Fibroblast of the conjunctiva (primary cell): ENCODE measurements at places on chromosomes 5 and 9.

DNA sequence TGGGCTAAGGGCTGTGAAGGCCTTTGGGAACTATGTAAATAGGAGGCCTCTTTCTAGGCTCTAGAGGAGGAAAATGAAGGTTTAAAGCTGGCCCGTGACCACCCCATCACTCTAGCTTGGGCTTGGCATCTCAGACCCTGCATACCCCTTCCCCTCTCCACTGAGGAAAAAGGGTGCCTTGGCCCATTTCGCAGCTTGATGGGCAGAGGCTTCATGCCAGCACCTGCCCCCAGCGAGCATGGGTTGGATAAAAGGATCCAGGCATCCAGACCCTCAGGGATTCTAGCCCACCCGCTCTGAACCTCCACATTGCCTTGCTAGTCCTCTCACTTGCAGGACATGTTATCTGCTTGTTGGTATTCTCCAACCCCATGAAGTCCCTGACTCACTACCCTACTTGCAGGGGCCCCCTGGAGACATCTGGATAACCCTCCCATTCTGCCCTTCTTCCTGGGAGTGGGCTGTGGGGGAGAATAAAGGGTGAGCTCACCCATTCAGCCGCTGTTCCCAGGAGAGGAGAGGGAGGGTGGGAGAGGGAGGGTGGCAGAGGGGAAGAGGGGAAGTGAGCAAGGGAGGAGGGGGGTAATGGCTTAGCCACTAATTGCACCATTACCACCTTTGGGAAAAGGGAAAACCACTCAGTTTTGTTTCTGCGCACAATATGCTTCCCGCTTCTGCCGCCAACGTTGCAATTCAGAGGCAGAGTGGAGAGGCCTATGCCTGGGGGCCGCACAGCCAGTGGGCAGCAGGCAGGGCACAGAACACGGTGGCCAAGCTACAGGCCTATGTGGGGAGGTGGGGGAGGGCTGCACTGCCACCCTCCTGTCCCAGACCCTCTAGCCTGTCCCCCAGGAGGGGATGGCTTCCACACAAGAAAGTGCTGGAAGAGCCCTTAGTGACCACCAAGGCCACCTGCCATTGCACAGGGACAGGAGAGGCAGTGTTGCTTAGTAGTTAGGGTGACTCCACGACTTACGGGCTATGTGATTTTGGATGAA lies 2.1 kb upstream of the CAMK2A start:
- no peak for DNase-seq

DNA sequence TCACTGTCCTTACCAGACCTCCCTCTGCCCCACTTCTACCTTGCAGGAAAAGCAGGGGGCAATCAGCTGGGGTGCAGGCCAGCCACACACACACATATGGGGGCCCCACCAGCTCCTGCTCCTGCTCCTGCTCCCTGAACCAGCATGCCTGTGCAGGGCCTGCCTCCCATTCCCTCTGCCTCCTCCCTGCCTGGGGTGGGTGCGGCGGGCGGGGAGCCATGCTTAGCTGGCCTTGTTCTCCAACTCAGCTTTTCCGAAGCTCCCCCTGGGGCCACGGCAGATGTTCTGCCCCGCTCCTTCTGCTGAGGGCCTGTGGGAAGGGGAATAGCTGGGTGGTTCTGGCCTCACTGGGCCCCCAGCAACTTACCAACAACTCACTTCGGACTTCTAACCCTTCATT lies 89.8 kb downstream of the ZNF354C start:
- DNase-seq = no peak

DNA sequence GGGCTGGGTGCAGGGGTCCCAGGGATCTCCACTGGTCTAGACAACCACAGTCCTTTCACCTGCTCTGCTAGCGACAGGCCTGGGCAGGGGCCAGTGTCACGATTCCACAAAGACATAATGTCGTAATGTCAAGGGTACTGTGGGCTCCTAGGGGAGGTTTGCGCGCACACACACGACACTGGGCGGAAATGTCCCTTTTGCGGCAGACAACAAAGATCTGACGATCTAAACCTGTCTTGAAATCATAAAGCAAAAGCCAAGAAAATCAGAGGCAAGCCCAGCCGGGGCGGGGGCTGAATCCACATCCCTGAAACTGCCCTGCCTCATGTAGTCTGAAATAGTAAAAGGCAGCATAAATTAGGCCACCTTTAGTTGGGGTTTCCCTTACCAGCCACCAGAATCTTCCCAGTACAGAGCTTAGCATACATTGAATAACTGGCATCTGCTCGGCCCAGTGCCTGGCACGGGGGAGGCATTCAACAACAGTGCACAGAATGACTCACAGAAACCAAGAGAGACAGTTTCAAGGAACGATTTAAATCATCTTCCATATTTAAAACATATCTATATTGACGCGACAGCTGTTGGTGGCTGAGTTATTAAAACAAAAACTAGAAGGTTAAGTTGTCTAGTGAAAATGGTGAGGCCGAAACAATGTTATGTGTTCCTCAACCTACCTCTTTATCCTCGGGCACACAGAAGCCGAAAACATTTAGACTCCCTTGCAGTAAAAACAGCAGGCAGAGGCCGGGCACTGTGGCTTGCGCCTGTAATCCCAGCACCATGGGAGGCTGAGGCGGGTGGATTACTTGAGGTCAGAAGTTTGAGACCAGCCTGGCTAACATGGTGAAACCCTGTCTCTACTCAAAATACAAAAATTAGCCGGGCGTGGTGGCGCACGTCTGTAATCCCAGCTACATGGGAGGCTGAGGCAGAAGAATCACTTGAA lies 151.0 kb downstream of the MYO10 start:
- DNase-seq = no peak

- no peak for DNase-seq
Measured at GRCh38 chr9:37038302-37038942, 4.4 kb upstream of the PAX5 start.

DNA sequence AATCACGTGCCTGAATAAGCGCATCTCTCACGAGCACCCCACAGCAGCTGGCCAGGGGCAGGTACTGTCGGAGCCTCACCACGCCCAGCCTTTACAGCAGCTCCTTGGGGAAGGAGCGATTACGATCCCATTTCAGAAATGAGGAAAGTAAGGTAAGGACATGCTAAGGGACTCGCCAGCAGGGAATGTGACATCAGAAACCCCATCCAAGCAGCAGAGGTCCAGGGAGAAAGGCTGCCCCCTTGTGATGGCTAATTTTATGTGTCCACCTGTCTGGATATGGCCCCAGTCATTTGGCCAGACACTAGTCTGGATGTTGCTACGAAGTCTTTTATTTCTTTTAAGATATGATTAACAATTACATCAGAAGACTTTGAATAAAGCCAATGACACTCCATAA lies 77.3 kb downstream of the UBE2QL1 start:
- no peak for DNase-seq

- DNase-seq = no peak
Measured at GRCh38 chr9:134317400-134317789, 8.9 kb upstream of the RXRA start.

DNA sequence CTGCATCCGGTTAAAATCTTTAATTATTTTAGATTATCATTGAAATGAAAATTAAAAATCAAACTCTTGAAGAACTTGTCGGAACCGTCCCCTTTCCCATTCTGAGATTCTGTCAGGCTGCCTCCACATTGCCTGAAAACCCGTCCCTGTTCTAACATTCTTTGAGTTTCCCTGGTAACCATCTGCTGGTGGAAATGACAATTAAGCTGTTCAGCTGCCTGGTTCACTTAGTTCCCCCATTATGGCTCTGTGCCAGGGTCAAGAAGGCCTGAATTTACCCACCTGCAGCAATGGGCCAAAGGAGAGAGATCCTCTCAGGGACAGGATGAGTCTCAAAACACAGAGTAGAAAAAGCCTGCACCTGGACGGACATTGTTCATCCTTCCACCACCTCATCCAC lies 11.8 kb upstream of the TCOF1 start:
- no peak for DNase-seq

DNA sequence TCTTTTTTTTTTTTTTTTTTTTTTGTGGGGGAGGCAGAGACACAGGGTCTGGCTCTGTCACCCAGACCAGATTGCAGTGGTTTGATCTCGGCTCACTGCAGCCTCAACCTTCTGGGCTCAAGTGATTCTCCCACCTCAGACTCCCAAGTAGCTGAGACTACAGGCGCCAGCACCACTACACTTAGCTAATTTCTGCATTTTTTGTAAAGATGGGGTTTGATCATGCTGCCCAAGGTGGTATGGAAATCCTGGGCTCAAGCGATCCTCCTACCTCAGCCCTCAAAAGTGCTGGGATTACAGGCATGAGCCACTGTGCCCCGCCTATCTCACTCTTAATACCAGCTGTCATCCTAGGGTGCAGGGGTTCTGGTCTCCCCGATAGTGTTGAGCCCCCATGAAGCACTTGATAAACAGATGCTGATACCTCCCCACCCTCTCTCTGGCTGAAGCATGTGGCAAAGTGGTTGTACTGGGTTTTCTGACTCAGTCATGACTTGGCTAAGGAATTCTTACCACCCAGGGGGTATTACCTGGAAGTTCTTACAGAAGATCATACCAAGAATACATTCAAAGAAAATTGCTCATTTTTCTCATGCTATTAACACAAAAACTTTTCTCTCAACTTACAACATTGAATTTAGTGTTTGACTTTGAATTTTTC lies 110.2 kb upstream of the DAPK1 start:
- DNase-seq = no peak

GRCh38 chr9:35370241-35370640 lies 119.7 kb upstream of the RUSC2 start:
- DNase-seq = no peak

DNA sequence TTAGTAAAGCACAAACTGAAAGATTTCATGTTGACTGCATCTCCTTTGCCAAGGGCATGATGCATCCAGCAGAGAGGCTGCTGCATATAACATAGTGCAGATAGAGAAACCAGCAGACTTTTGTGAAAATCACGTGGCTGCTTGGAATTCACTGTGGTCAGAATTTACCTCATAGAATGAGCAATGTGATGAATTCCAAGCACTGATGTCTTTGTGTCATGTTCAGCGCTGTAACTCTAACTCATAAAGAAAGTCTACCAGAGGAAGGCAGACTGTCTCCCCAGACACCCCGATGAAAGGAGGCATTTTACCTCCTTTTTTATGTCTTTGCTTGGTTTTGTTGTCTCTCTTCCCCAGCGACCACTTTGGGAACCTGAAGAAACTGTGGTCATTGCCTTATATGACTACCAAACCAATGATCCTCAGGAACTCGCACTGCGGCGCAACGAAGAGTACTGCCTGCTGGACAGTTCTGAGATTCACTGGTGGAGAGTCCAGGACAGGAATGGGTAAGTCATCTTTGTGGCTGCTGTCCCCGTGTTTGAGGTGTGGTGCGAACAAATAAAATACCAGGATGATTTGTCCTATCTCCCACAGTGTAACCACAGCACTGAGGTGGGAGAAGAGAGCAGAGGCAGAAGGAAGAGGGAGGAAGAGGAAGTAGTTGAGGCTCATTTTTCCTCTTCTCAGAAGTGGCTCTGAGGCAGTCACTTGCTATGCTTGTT lies 42.0 kb downstream of the ITK start:
- DNase-seq = no peak

GRCh38 chr9:16342246-16343020 lies 528.0 kb downstream of the BNC2 start:
- DNase-seq = peak; percentile 30

- no peak for DNase-seq
Measured at GRCh38 chr5:74285675-74286280, 354.8 kb downstream of the ENC1 start.

DNA sequence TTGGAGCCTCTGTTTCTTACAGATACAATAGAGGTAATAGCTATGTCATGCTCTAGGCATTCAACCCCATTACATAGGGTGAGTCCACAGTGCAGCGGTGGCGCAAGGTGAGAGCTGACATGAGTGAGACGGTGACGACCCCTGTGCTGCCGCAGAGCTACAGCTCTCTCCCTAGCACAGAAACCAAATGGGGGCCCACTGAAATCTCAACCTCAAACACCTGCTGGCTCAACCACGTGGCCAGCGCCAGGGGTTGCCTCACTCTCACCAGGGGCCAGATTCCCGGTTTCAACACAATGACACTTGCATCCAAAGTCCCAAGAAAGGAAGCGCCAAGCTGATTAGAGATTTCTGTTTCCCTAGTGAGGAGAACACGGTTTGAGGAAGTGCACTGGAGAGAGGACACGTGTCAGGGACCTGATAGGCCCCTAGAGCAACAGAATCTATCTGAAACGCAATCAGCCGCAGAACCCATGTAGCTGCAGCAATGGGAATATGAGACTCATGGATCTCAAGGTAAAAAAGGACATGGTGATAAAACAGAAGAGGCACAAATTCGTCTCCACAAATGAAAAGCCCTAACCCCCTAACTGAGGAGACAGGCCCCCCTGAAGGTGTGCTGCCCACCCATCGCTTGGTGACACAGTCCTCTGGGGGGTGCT lies 114.3 kb downstream of the CRB2 start:
- DNase-seq = no peak

GRCh38 chr5:102664616-102665335 lies 90.3 kb upstream of the PAM start:
- no peak for DNase-seq

GRCh38 chr9:16461137-16461840 lies 409.2 kb downstream of the BNC2 start:
- DNase-seq = no peak

DNA sequence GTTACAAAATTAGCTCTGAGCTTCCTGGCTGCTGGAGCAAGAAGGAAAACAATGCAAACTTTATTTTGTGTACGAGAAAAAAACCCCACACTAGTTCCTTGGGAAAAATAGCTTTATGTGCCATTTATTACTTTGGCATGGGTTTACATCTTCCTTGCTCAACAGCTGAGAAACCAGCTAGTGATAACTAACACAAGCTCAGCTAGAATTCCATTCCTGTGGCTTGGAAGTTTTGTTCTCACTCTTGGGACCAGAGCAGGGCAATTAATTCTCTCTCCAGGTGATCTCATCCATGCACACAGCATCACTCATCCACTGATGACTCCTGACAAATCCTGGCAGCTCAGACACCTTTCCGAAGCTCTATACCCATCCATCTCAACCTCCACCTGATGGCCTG lies 104.1 kb downstream of the CRB2 start:
- DNase-seq = no peak

DNA sequence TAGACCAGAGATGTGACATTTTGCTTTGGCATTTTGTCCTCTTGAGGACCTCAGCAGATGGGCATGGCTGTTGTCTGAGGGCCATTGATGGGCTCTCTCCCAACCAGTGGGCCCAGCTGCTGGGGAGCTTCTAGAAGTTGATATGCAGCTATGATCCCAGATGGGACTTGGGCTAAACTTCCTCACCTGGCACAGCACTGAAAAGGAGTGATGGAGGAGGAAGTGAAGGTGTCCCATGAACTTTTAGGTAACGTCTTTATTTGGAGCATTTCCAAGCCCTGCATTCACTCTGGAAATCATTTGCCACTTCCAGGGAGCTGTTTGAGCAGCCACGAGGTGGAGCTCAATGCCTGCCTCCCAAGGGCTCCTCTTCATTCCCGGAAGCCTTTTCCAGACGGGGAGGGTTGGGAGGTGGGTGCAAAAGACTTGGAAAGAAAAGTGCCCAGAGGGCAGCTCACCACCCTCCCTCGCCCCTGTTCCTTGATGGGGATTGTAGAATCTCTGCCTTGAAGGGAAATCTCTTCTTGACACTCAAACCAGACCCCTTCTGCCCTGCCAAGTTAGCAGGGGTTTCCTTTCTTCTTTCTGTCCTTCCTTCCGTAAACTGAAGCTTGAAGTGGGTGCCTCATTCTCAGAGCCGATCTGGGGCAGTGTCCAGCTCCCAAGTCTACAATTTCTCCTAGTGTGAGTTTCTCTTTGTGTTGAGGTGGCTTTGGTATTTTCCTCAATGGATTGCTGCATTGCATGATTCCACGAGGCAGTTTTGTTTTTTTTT lies 18.1 kb upstream of the NEUROG1 start:
- DNase-seq = no peak
